ENCODE measurements at places on chromosomes 13 and 19.

- no peak for DNase-seq
Measured at GRCh38 chr13:50451609-50452008, 391.9 kb downstream of the DLEU7 start.

DNA sequence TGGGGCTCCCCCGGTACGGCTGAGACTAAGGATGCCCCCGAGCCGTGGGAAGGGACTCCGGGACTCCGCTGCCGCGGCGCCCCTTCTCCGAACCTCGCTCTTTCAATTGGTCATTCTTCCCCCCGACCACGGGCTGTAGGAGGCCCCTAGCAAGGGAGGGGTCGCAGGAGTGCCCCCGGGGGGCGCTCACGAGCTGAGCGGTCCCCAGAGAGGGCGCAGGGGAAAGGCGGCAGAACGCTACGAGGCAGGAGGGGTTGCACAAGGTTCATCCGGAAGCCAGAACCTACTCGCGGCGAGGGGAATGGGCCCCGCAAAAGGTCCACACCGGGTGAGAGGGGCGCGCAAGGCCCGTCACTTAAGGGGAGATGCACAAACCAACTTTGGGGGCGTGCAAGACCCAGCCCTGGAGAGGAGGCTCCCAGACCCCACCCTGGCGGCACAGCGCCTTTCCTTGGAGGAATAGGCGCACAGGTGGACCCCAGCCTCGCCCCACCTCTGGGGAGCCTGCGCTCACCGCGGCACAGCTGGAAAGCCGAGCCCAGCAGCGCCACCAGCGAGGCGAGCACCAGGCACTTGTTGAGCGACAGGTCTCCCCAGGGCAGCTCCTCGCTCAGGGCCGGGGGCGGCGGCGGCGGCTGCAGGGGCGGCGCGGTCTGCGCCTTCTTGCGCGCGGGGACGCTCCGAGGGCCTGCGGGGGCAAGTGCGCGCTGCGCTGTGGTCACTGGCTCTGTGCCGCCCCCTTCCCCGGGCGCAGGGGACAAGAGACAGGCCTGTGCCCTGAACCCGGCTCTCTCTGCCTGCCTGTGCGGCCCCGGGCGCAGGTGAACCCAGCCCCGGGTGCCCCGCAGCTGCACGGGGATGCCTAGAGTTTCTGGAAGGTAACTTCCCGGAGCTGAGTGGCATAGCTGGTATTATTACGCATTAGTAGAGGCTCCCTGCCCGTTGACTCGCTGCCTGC lies 2.8 kb downstream of the JSRP1 start:
- no peak for DNase-seq

DNA sequence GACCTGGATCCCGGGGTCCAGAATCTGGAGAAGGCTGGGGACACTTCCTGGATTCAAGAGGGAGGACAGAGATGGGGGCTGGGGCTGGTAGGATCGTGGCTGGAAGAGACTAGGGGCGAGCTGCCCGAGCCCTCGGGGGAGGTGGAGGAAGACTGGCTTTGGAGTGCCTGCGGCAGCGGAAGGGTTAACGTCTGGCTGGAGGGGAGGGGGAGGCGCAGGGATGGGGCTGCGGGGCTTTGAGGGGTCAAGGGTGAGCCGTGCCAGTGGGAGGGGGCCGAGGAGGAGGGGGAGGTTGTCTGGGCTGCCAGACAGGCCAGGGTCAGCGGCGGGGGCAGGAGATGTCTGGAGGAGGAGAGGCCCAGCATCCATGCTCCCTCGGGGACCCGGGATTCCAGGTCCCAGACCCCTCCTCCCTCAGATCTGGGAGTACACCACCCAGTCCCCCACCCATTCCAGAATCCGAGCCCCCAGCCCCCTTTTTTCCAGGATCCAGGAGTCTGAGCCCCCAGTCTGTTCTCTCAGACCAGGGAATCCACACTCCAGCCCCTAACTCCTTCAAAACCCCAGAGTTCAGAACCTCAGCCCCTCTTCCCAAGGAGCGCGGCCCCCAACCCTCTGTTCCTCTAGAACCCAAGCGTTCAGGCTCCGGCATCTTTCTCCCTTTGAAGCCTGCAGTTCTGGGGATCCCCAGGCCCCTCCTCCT lies 3.2 kb upstream of the SPACA6 start:
- DNase-seq: no peak

DNA sequence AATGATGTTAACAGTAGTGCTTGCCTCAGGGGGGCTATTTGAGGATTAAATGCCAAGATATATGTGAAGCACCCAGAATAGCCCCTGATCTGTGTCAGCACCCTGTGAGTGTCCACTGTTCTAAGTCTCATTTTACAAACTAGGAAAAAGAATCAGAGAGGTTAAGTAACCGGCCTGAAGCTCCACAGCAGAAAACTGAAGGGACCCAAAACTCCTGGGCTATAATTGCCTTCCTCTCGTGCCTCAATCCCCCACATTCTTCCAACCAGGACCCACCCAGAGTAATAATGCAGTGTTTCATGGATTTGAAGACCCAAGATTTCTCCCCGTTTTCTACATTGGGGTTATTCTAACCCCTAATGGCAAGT lies 2.3 kb downstream of the PVR start:
- DNase-seq: no peak

DNA sequence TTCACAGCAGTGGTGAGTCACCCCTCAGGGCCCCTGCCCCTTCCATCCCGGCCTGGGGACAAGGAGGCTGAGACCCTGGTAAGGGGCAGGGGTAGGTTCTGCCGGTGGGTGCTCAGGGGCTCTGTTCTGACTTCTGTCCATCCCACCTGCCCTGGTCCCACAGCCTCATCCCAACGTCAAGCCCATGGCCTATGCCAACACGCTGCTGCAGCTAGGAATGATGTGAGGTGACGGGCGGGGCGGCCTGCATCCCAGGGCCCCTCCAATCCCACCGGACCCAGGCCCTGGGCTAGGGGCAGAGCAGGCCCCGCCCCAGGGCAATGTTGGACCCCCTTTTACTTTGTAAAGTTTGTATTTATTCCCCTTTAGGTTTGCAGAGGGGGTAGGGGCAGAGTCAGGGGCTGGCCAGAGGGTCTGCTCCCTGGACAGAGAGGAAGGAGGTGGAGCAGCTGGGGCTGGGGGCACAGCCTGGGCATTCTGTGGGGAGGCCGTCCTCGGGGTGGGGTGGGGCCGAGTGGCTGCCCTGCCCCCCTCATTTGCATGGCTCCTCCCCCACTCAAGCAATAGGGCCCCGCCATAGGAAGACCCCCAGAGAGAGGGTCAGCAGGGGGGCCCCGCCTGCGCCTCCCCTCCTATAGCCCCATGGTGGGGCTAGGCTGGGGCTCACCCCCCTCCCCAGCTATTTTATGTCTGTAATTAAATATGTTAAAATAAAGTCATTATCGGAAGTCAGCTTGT lies 23.1 kb downstream of the CCDC8 start:
- no peak for DNase-seq

DNA sequence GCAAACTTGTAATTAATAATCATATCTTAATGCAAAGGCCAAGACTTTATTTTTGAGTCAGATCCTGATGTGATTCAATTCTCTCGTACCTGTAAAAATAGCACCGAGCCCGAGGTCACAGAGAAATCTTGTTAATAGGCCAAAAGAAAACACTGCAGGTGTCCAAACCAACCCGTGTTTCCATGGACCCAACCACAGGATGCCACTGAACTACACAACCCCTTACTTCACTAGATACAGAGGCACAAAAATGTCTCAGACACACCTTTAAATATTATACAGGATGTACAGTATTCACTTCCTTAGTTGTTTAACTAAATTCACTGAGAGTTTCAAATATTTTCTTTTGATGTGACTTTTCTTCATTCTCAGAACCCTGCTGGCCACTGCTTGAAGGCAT lies 530.9 kb downstream of the MYO16 start:
- DNase-seq: no peak

GRCh38 chr13:100951016-100951415 lies 276.4 kb upstream of the TMTC4 start:
- DNase-seq: no peak

DNA sequence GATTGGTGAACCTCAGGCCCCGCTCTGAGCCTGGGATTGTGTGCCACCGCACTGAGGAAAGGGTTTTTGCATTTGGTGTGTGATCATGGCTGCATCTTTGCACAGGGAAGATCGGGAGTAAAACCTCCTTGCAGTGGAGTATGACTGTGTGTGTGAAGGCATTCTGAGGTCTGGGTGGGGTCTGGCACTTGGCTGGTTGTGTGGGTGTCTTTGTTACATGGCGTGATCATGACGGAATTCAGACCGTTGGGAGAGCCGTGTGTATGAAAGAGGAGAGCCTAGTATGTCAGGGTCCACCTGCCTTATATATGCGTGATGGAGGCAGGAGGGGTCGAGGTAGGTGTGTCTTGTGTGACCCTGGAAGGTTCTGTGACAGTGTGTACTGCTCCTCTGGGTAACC lies 740 bp upstream of the BEST2 start:
- no peak for DNase-seq

GRCh38 chr13:20831933-20832332 lies 58.2 kb upstream of the EEF1AKMT1 start:
- DNase-seq: no peak

DNA sequence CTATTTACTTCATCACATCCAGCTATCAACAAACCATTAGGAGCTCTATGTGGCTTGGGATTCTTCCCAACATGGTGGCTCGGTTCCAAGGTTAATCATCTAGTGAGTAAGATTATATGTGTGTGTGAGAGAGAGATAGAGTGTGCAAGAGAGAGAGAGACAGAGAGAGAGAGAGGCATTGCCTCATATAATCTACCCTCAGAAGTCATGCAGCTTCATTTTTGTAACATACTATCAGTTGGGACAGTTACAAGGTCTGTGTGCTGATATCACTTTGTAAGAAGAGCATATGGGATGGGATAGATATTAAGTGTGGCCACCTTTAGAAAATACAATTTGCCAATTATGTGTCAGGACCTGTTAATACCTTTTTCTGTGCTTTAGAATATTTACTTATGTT lies 104.1 kb downstream of the NDFIP2 start:
- DNase-seq: no peak

DNA sequence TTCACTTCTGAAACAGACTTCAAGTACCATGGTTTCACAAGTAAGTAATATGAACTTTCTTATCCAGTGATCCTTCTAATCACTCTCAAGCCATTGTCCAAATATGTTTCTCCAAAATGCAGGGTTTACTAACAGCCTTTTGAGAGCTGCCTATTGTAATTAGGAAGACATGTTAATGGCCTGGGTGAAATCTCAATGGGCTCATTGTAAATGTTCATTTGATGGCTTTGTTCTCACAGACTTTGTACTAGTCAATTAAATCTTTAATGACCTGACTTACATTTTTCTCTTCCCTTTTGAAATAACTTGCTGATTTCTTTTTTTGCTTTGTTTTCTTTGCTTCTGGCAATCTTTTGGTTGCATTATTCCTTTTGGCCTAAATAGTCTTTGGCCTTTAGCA lies 444.8 kb downstream of the LIG4 start:
- DNase-seq: no peak

DNA sequence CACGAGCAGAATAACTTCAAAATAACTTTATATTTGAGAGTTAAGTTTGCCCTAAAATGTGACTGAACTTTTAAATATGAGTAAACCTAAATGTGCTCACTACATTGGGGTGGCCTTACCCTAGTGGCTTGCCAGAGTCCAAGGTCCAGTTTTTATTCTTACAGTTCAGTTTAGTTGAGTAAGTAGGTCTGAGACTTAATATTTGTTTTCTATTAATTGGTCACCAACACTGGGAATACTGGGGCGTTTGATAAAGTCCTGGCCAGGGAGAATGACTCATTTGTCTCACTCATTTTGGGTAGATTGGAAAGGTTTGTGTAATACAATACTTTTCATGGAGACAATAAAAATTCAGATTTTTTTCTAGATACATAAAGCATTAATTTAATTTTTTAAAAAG lies 127.8 kb upstream of the SPATA13 start:
- DNase-seq: no peak

- DNase-seq: no peak
Measured at GRCh38 chr19:38411041-38411712, 8.3 kb downstream of the FAM98C start.

GRCh38 chr19:4007836-4008539 lies 452 bp downstream of the PIAS4 start:
- no peak for DNase-seq

DNA sequence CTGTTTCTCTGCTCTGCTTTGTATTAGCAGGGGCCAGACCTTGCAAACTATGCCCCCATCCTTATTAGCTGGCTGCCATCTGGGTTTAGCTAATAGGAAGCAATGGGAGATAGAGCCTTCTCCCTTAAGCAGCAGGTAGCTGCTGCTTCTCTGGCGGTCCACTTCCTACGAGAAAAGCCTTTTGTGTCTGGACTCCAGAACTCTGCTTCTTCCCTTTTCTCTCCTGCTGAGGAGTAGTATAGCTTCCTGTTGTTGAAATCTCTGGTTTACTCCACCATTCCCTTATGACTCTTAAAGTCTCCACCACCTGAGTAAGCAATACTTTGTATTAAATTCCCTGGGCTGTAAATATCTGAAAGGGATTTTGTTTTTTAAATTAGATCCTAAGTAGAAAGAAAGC lies 147.1 kb downstream of the DNAJC15 start:
- no peak for DNase-seq

Data from fibroblast of gingiva (primary cell).